ENCODE measurements at places on chromosomes 3 and 15.

- peak; percentile 91 for DNase-seq
These were observed at the start of gene PLS1 for GRCh38 chr3:142595951-142596725. TSS of gene PLS1 (plus strand) at chr3:142596393. CDS start at chr3:142664238, 67,845 bp downstream.

DNA sequence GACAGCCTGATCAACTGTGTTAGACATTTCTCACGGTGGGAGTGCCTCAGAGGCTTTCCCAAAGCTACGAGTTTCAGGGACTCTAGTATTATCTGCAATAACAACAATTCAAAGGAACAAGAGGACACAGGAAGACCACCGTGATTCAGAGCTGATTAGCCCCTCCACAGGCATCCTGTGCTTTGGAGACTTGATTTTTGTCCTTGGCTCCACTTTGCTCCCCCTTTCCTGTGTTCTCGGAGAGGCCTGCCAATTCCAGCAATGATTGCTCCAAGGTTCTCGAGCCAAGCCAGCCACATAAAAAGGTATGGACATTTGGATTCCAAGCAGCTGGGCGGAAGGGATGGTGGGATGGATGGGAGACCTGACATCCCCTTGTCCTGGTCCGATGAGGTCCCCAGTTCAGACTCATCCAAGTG lies 14.3 kb downstream of the EHD4 start:
- DNase-seq = no peak

GRCh38 chr15:25501828-25502446 lies 63.1 kb upstream of the UBE3A start:
- DNase-seq = peak; percentile 45

DNA sequence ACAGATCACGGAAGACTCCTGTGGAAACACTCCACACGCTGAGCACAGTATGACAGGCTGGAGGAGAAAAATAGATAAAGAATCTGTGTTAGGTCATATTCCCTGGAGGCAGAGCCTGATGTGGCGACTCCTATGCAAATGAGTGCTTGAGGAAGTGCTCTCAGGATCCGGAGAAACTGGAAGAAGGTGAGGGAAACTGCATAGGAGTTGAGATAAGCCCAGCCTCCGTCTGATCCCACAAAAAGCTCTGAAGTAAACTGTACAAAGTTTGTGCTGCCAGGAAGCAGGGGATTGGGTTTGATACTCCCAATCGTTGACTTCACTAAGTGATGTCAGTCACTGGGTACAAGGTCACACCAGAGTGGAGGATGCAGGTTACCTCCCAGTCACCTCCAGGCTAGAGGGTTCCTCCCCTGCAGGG lies 33.4 kb downstream of the OSBPL10 start:
- DNase-seq = no peak

GRCh38 chr15:66124651-66125050 lies 128.9 kb downstream of the MEGF11 start:
- no peak for DNase-seq

DNA sequence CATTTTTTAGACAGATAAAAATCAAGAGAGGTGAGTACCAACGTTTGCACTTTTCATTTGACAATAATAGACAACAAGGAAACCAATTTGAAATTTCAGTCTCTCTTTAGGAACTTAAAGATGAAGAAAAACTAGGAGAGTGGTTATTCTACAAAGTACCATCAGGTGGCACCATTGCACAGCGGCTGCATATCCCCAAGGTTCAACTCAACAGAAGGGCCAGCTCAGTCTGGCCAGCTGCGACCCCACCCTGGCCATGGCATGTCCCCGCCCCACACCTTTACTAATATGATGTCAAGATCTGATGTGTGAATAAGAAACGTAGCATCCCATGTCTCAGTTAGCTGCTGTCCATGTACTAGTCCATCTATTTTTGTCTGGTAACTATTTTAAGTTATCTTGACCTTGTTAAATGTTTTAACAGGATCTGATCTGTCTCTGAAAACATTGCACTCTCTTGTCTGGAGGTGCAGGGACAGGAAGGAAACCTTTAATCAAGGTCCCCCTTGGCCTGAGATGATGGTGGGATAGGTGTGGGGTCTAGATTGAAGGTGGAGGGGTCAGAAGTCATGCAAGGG lies 35.5 kb upstream of the CGNL1 start:
- peak; percentile 64 for DNase-seq

- DNase-seq = no peak
These were observed 11.2 kb downstream of the CSNK1G1 start for GRCh38 chr15:64344651-64345294.

DNA sequence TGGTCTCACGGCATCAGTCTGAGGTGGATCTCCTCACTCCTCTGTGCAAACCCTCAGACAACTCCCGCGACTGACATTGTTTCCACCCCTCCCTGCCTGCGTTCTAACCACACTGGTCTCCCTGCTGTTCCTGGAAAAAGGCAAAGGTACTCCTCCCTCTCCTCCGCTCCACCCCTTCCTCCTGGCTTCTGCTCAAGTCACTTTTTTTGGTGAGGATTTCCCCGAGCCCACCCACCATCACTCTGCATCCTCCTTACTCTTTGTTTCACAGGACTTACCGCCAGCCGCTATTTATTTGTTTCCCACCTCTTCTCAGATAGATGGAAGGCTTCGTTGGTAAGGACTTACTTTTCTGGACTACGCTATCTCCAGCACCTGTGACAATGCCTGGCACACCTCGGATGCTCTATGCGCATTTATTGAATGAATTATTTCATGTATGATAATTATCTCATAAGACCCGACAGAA lies 25.6 kb downstream of the PRR23E start:
- no peak for DNase-seq

GRCh38 chr3:162077108-162077507 lies 580.5 kb downstream of the OTOL1 start:
- DNase-seq = no peak

DNA sequence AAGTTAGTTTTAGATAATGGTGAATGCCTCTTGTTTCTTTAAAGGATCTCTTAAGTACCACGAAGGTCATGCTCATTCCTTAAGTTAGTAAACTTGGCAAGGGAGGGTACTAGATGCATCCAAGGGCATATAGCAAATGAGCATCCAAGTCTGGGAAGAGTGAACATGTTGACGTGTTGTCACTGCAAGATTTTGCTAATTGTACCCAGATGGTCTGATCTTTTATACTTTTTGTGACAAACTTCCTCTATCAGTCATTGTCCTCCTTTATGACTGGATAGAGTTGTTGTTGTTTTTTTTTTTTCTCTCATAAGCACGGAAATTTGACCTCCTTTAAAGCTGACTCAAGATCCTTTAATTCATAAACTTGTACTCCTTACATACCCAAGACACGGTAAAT lies 121.3 kb downstream of the CHST2 start:
- no peak for DNase-seq

DNA sequence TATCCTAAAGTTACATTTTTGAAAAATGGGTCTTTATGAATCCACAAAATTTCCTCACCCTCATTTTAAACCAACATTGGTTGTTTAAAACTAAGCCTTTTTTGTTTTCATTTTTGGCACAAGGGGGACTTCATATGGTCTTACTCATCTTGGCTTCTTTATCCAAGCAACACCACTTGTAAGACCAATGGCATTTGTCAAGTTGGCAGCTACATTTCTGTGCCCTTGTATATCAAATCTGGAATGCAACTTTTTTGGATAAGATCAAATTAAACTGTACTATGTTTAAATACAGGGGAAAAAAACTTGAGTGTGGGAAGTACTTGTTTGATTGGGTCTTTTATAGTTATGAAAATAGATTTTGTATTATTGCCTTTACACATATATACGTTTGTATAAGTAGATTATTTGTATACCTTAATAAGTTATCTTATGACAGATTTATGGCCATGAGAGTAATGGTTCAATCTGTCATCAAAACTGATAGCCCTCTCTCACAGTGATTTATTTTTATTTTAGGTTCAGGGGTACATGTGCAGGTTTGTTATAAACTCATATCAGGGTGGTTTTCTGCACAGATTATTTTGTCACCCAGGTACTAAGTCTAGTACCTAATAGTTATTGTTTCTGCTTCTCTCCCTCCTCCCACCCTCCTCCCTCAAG lies 43.4 kb downstream of the GPR160 start:
- no peak for DNase-seq

GRCh38 chr3:182606905-182607504 lies 186.3 kb upstream of the ATP11B start:
- no peak for DNase-seq

- DNase-seq = no peak
These were observed 10.6 kb downstream of the LSG1 start for GRCh38 chr3:194661374-194661773.

DNA sequence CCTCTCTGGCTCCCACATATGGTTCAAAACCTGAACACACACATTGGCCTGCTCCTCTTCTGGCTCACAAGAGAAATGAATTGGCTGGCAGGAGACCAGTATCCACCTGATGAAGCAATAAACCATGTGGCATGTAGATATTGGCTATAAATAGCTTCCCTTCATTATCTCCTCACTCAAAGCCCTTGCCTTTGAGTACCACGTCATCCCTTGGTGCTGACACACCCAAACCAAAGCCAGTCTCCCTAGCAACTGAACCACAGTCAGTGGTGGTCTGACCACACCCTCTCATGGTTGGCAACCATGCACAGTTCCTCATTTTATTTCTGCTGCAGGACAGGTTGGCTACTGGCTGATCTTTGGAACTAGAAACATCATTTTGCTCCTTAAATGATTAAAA lies 98.8 kb downstream of the ZNF621 start:
- no peak for DNase-seq

DNA sequence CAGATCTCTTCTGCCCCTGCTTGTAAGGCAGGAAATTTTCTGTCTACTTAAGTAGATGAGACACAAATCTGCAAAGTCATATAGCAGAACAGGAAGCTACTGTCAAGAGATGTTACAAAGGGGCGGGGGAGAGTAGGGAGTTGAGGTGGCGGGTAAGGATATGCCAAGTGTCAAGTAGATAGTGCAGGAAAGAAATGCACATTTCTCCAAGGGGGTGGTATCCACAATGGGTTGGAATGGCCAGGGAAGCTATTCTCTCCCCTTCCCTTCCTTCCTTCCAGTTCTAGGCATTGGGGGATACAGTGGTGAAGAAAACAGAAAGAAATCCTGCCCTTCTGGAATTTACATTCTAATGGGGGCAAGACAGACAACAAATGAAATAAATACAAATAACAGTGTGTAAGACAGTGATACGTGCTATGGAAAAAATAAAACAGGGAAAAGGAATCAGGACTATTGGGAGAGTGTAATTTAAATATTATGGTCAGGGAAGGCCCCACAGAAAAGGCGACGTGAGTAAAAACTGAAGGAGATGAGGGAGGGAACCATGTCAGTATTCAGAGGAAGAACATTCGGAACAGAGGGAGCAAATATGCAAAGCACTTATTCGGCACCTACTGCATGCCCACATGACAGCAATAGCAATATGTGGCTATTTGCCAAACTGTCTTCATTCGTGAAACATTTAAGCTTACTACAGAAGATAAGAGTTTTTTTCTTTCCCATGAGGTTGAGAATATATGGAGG lies 42.8 kb upstream of the RNU6-1 start:
- DNase-seq = no peak

DNA sequence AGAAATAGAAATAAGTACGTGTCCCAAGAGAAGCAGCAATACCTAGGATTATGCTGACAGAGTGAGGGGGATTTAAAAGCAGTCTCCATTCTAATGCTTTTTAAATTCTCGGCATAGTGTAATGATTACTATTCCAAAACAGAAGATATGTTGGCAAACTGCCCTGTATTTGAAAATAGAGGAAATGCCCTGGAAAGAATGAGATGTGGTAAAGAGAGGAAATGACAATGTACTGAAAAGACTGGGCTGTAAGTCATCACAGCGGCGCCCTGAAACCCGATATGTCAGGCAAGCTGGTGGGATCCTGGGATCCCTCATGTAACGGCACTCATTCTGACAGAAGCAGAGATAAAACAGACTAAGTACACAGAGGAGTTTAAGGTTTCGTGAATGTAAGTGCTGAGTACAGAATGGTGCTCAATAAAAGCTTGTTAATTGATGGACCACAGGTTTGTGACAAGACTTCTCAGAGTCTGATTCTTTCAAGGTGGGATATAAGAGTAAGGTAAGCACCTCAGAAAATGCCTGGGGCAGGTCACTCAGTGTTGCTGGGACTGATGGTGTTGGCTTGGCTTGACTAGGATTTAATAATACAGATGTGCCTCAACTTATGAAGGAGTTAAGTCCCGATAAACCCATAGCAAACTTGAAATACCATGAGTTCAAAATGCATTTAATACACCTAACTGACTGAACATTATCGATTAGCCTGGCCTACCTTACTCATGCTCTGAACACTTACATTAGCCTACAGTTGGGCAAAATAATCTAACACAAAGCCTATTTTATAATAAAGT lies 91.4 kb downstream of the NFKBIZ start:
- DNase-seq = peak; percentile 38

DNA sequence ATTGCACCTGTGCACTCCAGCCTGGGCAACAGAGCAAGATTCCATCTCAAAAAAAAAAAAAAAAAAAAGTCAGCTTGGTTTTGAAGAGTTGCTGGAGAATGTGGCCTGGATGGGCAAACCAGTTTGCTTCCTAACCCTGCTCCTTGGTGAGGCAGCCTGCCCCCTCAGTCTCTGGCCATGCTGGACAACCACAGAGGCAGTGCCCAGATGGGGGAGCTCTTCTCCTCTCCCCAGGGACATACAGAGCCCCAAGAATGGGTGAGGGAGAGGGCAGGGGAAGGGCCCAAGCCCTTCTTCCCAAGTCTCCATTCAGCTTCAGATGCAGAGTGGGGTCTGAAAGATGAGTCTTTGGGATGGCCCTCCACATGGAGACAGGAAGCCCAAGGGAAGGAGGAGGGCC lies 27.9 kb downstream of the CD276 start:
- no peak for DNase-seq

DNA sequence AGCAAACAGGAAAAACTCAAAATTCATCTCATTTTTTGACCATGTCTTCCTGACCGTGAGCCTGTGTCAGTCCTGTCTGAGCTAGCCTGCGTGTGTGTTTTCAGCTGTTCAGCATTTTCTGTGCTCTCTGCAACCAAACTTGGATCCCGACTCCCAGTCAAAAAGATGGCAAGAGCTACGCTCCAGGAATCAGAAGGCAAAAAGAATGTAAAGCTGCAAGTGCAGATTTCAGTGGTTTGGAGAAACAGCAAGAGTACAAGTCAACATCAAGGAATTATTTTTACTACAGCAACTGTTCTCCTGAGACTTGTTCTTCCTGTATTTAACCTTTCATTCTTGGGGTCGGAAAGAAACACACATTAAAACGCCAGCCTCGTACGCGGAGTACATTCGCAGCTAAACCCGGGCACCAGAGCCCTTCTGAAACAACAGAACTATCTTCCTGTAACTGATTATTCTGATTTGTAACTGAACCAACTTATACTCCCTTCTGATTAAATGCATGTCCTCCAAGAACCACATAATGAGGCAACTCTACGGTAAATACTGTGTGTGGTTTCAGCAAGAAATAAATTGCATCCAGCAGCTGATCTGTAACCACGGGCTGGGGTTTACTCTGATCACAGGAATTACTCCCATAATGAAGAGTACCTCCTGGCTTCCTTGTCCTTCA lies 107.4 kb downstream of the LRIG1 start:
- DNase-seq = no peak

DNA sequence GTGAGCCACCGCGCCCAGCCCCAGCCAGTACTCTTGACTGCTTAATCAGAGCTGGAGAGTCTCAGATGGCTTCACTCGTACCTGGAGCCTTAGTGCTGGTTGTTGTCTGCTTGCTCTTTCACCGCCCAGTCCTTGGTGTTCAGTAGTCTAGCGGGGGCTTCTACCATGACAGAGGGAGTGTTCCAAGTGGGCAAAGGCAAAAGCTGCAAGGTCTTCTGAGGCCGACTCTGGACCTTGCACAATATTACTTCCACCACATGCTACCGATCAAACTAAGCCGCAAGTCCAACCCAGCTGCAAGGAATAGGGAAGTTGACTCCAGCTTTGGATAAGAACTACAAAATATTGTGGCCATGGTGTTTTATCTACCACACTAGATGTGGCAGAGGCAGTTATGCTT lies 6.6 kb downstream of the PARL start:
- no peak for DNase-seq

GRCh38 chr15:23420806-23421575 lies 26.1 kb downstream of the GOLGA6L2 start:
- no peak for DNase-seq

Measured in H9 (cell line).